Activated CD8-positive, alpha-beta memory T cell treated with anti-CD3 and anti-CD28 coated beads, Interleukin-2, amount 50 U/mL, for 4 hours (primary cell): ENCODE measurements at places on chromosomes 11 and 22.

- DNase-seq: no peak
Observed at GRCh38 chr11:104690241-104690640, 208.0 kb downstream of the CASP12 start.

DNA sequence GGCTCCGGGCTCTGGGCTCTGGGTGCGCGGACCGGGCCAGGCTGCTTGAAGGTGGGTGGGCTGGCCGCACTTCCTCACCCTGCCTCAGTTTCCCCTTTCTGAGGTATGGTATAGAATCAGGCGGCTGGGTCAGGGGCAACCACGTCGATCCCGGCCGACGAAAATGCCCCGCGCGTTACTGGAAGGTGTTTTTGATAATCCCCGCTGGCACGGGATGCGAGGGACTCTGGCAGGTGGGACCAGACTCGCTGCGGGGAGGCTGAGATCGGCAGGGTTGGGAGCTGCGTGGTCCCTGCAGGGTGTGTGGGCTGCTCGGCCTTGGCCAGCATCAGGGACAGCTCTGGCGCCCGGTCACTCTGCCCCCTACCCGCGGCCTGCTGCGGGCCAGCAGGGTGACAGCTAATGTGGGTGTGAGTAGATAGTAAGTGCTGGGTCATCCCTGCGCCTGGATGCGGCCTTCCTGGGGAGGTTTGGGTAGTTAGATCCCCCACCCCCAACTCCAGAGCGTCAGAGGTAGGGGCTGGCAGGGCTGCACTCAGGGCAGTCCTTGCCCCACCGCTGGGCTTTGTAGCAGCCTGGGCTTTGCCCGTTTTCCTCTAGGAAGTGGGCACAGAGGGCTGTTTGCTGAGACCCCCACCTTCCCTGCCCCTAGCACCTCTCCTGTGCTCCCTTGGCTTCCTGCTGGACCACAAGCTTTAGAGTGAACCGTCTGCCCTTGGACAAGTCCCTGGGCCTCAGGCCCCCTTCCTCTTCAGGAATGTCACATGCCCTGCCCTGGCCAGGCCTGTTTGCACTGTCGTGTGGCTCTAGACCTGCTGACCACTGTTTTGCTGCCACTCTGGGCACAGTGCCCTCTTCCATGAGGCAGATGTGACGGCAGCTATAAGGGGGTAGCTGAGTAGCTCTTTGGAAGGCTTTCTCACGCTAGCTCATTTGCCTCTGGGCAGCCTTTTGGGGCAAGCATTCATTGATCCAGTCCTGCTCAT is 579 bp downstream of the TANGO2 start:
- DNase-seq: no peak

GRCh38 chr11:104620991-104621390 is 277.3 kb downstream of the CASP12 start:
- DNase-seq: no peak

GRCh38 chr11:125251956-125252355 is 87.4 kb downstream of the PKNOX2 start:
- no peak for DNase-seq

- DNase-seq: no peak
Observed at GRCh38 chr11:1381793-1382425, 7.8 kb upstream of the BRSK2 start.

- no peak for DNase-seq
Observed at GRCh38 chr11:113934761-113935160, 30.2 kb downstream of the HTR3B start.

GRCh38 chr11:69000831-69001242 is 12.2 kb downstream of the MRGPRF start:
- DNase-seq: peak; percentile 8

DNA sequence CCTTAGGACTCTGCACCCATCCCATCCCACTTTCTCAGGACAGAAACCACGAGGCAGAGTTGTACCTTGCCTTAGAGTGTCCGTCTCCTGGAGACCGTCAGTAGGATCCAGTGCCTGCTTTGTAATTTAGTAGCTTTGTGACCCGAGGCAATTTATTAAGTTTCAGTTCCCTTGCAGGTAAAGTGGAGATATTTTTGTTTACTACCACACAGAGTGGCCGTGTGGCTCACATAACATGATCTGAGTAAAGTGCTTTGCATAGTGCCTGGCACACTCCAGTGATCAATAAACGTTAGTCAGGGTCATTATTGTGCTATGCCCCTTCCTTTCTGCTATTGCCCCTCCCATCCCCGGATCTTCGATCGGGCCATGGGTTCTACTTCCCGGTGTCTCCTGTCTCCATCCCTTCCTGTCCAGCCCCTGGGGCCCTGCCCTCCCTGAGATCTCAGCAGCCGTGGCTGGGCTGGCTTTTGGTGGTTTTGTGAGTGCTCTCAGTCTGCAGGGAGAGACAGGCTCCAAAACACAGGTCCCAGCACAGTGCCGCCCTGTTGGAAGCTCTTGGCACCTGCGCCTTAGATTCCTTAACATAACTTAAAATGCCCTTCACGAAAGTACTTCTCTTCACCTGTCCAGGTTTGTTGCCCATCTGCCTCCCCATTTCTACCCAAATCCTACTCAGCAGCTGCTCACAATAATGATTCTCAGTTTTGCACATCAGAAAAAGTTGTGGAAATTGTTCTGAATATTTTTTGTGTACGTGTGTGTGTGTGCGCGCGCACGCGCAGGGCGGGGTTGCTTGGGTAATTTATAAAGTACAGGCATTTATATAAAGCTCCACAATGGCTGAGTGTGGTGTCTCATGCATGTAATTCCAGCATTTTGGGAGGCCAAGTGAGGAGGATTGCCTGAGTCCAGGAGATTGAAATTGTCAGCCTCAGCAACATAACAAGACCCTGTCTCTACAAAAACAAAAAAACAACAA is 753.7 kb downstream of the NTM start:
- DNase-seq: no peak

GRCh38 chr11:3860375-3860774 is 4.9 kb downstream of the STIM1 start:
- peak; percentile 51 for DNase-seq

- no peak for DNase-seq
Observed at GRCh38 chr11:41134971-41135370, 324.5 kb downstream of the LRRC4C start.

DNA sequence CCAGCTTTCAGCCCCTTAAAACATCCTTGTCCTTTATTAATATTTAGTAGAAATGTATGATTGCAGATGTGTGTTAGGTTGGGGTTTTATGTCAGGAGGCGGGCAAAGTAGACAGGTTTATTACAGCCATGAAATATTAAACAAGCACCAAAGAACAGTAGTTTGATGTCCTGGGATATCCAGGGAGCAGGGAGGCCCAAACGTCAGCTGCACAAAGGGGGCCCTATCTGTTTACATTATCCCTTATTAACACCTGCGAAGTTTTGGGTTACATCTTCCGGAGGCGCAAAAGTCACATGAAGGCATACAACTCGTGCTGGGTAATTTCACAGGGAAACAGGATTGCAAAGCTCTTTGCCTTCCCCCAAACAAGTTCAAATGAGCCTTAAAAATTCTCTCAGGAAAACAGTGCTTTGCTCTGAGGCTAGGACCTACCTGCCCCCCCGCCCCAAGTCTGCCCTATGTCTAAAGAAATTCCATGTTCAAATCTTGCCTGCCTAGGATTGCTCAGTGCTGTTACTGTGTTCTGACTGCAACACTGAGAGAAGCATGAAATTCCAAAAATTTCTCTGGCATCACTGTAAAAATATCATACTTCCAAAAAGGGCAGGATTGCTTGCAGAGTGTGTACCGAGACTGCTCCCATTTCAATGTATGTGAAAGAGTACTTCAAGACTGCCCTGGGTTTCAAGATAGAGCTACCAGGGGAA is 8.9 kb downstream of the MN1 start:
- DNase-seq: no peak

- peak; percentile 24 for DNase-seq
Observed at GRCh38 chr11:66727282-66728037, 1.6 kb downstream of the SPTBN2 start.

GRCh38 chr11:64661146-64661545 is 61.9 kb downstream of the NRXN2 start:
- DNase-seq: no peak

DNA sequence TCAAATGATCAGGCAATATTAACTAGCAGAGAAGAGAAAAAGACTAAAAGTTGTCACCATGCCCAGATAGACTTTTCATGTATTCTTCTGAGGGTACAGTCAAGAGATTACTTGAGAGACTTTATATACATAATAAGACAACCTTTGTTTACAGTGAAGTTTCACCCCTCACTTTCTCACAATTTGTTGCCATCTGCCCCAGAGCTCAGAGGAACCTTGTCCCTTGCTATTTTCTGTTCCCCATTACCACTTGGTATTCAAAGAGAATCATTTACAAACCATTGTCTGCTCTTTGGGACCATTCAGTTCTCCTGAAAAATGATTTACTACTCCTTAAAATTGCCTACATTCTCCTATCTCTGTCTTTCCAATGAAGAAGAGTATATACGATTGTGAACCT is 544.6 kb downstream of the CNTN5 start:
- no peak for DNase-seq

- no peak for DNase-seq
Observed at GRCh38 chr11:73542175-73542574, 55.7 kb downstream of the FAM168A start.

DNA sequence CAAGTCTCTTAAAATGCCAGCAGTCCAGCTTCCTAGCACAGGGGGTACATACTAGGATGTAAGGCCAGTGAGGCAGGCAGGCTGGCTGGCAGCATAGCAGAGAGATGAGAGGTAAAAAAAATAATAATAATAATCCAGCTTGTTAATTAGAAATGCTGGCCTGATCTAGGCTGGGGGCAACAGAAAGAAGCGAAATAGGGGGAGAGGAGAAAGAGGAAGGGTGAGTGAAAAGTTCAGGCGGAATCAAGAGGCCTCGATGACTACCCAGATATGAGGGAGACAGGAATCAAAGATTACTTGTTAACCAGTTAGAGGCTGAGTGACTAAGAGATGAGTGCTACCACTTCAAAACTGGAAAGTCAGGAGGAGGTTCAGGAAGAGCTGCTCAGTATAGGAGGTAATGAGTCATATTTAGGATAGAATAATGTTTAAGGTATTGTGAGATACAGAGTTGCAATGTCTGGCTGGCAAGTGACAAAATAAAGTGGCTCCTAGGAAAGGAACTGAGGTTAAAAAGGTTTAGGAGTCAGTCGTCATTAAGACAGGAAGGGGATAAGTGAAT is 2.8 kb downstream of the ALKBH8 start:
- no peak for DNase-seq

DNA sequence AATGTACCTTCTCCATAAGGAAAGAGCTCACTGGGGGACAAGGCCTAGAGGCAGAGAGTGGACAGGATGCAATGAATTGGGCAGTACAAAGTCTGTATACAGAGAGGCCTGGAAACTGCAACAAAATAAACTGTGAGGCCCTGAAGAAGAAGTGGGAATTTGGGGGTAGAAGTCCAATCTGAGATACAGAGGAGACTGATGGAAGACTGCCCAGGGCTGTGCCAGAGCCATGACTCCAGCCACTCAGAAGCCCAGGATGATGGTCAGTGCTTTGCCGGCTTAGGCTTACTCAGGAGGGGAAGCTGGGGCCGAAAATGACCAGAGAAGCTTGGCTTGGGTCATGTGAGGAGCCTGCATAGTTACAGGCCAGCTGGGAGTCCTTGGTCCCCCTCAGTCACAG is 5.7 kb downstream of the SAA4 start:
- DNase-seq: no peak

- no peak for DNase-seq
Observed at GRCh38 chr22:44404341-44405020, 91.7 kb upstream of the SHISAL1 start.

DNA sequence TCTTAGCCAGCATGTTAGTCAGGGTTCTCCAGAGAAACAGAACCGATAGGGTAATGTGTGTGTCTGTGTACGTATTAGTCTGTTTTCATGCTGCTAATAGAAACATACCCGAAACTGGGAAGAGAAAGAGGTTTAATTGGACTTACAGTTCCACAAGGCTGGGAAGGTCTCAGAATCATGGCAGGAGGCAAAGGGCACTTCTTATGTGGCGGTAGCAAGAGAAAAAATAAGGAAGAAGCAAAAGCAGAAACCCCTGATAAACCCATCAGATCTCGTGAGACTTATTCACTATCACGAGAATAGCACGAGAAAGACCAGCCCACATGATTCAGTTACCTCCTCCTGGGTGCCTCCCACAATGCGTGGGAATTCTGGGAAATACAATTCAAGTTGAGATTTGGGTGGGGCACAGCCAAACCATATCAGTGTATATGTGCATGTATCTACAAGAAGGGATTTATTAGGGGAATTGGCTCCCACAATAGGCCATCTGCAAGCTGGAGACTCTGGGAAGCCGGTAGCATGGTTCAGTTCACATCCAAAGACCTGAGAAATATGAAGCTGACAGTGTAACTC is 173.7 kb upstream of the NECTIN1 start:
- no peak for DNase-seq

- DNase-seq: no peak
Observed at GRCh38 chr11:73480677-73481076, 104.5 kb downstream of the RELT start.

DNA sequence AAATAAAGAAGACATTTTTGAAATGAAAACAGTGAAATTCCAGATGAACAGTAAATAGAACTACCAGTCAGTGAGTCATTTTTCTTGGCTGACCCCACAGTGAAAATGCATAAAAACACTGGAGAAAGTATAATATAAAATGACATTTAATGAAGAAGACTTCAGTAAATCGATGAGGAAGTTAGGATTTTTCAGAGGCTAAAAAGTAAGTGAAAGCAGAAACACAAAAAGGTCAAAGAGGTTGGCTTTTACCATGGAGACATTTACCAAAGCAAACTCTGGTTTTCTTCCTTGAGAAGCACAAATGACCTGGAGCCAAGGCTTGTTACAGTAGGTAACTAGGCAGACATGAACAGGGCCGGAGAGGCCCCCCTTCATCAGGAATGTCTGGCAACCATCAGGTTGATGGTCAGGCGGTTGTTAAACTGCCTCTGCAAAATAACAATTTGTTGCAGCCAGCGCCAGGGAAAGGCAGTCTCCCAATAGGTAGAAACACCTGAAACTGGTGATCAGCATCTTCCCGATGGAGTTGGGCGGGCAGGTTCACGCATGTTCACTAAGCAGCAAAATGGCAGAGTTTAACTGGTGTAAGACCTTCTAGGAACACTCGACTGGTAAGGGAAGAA is 16.7 kb upstream of the TMEM123 start:
- no peak for DNase-seq

DNA sequence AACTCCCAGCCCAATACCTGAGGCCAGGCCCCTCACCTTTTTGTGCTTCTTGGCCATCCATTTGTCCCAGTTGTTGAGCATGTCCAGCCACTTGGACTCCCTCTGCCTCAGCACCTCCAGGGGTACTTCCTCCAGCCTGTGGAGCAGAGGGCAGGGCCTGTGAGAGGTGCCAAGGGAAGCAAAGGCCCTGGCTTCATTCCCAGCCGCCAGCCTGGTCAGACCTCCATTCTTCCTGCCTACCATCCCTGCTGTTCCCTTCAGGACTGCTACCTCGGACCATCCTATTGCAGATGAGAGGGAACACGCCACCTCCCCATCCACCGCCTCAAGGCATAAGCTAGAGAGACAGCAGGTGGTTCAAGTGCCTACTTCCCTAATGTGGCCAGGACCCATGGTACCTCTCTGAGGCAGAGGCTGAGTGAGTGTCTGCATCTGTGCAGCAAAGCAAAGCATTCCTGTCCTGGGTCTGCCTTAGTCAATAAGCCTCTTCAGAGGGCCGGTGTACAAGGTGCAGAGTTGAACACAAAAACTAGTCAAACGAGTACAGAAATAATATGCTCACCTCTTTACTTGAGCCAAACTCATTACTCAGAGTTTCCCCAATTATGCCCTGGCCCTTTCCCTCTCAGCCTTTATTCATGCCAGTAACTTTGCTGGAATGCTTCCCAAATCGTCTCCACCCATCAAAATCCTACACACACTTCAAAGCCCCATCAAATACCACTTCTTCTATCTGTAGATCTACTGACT is 15.4 kb upstream of the CASTOR1 start:
- no peak for DNase-seq
